Endothelial cell of umbilical vein (primary cell): ENCODE measurements at places on chromosomes 3 and 15. TPM values are rescaled to one million over a fixed set of nuclear protein-coding genes. Genes with fewer than 3 reads are reported as not detected.

GRCh38 chr3:135038186-135038585 lies 243.1 kb downstream of the EPHB1 start:
- DNase-seq: no peak

- DNase-seq: no peak
Measured at GRCh38 chr3:101833446-101833974, 15.8 kb upstream of the NFKBIZ start.

The SLC22A14 gene
- total RNA-seq: not detected in 2 replicates

GRCh38 chr15:31161951-31162350 lies 60.4 kb upstream of the TRPM1 start:
- DNase-seq: no peak

DNA sequence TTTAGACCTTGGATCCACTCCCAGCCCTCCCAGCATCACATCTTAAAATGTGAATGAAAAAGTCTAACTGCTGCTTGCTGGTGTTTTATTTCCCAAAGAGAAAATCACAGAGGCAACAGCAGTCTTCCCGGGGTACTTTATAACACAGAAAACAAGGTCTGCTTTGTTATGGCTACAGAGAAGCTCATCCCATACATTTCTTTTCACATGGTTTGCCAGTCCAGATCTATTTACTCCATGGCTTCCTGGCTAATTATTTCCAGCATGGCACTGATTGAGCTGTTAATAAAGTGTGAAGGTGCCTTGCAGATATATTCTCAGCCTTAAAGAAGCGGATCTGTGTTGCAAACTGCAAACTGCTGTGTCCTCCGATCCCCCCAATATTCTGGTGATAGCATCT lies 466.1 kb upstream of the CFAP20DC start:
- no peak for DNase-seq

- peak; percentile 78 for DNase-seq
Measured at GRCh38 chr3:49813497-49814174, at the start of gene UBA7. UBA7 (minus strand) TSS chr3:49813953; CDS start chr3:49813787, 166 bp downstream.

DNA sequence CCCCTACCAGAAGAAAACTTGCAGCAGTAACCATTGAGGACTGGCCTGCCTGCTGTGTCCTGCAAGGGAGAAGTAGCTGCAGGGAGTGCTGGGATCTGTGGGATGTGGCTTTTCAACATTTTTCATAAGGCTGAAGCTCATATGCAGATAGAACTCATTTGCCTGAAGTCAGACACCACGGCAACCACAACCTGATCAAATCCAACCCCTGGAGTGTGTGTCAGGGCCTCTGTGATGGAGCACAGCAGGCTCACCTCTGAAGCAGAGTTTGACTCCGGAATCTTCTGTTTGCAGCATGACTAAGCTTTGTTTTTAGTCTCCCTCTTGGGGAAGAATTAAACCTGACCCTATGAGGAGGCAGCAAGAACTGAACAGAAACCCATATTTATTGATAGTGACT lies 508.7 kb downstream of the AGBL1 start:
- no peak for DNase-seq

- peak; percentile 98 for DNase-seq
Measured at GRCh38 chr3:23991683-23992628, 46.9 kb downstream of the NR1D2 start.

GRCh38 chr3:86595696-86596095 lies 395.3 kb downstream of the VGLL3 start:
- no peak for DNase-seq

The ARL6 gene
- total RNA-seq: 5.8 and 6.1 TPM in 2 replicates

GRCh38 chr15:77282333-77282732 lies 137.6 kb downstream of the PEAK1 start:
- peak; percentile 60 for DNase-seq

DNA sequence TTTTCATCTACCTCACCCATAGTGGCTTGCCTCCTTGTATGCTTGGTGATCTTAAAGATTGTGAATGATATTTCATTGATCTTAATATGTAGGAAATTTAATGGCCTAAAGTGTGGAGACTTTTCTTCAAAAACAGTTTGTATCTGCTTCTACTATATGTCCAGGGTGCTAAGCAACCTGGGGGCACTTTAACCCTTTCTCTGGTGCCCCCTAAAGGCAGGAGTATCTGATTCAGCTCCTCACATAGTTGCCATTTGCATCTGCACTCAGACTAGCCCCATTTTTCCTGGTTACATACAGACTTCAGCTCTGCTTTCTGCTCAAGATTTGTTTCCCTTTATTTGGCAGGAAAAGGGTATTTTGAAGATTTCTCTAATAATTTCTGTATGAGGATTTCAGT lies 5.2 kb upstream of the PFN2 start:
- no peak for DNase-seq

DNA sequence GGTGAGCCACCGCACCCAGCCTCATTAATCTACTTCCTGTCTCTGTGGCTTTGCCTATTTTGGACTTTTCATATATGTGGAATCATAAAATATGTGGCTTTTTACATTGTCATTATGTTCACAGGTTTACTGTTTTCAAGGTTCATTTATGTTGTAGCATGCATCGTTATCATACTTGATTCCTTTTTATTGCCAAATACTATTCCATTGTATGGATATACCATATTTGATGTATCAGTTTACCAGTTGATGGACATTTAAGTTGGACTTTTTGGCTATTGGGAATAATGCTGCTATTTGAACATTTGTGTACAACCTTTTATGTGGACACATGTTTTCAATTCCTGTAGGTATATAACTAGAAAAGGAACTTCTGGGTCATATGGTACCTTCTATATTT lies 14.0 kb downstream of the GXYLT2 start:
- DNase-seq: no peak

- no peak for DNase-seq
Measured at GRCh38 chr15:99978426-99978825, 245.2 kb upstream of the LYSMD4 start.

DNA sequence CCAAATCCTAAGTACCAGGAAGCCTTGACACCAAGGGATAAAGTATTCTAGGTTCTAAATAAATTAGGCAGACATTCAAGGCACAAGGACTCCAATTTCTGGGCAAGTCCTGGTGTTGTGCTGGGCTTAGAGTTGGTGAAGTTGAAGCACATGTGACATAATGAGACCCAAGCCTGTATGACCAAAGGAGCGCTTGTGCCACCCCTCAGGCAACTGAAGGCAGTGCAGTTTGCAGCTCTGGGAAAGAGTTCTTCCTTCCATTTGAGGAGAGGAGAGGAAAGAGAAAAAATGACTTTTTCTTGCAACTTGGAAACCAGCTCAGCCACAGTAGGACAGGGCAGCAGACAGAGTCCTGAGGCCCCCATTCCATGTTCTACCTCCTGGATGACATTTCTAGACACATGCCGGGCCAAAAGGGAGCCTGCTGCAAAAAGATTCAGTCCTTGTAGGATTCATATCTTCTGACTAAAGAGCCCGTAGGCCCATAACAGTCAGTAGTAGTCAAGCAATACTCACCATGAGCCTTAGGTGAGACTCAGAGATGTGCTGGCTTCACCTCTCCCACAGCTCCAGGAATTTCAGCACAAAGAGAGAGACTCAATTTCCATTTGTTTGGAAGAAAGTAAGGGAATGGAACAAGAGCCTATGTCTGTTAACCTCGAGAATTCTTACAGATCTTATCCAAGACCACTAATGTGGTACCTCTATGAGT lies 588.8 kb upstream of the BCHE start:
- no peak for DNase-seq

The PLSCR2 gene
- not detected in 2 replicates for total RNA-seq

The LYSMD2 gene
- total RNA-seq: 8.0 and 8.2 TPM in 2 replicates

GRCh38 chr15:41881920-41882688 lies 11.7 kb downstream of the SPTBN5 start:
- DNase-seq: no peak

DNA sequence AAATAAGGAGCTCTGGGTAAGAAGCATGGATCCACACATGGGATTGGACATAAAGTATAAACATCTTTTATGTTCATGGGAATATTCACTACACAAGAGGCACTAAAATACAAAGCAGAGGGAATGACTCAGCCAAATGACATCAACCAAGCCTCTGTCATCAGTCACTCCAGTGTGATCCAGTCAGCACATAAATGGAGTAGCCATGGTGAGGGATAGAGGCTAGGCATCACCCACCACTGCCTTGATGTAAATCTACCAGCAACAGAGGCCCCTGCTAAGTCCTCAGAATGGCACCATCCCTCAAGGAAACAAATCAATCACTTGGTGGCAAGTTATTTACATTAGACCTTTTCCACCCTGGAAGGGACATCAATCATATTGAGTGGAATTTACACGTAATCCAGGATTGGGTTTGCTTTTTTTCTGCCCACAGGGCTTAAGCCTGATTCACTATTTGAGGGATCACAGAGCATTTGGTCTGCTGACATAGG lies 27.2 kb downstream of the VEPH1 start:
- DNase-seq: peak; percentile 46

- peak; percentile 60 for DNase-seq
Measured at GRCh38 chr3:58994746-58995330, 55.0 kb downstream of the CFAP20DC start.

The NOX5 gene
- total RNA-seq: 0.07 TPM in 1 of 2 replicates, not detected in the other

The PLXND1 gene
- total RNA-seq: 834 and 860 TPM in 2 replicates

DNA sequence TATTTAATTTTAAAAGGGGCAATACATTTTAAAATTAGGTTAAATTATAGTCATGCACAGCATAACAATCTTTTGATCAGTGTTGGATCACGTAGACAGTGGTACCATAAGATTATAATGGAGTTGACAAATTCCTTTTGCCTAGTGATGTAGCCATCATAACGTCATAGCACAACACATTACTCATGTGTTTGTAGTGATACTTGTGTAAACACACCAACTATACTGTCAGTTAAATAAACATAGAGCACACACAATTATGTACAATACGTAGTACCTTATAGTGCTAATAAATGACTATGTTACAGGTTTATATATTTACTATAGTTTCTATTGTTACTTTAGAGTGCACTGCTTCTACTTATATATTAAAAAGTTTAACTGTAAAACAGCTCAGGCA lies 31.2 kb downstream of the FOXB1 start:
- DNase-seq: no peak

- peak; percentile 90 for DNase-seq
Measured at GRCh38 chr3:175778994-175779393, 919.9 kb downstream of the NAALADL2 start.

GRCh38 chr15:73010154-73011152 lies 41.8 kb upstream of the NEO1 start:
- no peak for DNase-seq

DNA sequence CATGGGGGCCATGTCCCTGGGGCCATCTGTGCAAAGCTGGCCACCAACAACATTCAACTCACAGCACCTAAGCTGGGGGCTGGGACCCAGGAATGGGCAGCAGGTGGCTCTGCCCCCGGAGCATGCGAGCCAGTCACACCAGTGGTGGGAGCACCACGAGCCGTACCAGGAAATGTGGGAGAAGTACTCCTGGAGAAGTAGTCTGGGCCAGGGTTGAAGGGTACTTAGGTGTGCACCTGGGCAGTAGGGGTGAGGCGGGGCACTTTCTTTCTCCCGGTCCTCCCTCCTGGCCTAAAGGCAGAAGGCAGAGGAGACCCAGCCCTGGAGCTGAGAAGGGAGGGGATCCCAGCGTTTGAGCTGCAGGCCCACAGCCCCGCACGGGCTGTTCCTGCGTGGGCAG lies 94.2 kb downstream of the PLXNA1 start:
- no peak for DNase-seq

DNA sequence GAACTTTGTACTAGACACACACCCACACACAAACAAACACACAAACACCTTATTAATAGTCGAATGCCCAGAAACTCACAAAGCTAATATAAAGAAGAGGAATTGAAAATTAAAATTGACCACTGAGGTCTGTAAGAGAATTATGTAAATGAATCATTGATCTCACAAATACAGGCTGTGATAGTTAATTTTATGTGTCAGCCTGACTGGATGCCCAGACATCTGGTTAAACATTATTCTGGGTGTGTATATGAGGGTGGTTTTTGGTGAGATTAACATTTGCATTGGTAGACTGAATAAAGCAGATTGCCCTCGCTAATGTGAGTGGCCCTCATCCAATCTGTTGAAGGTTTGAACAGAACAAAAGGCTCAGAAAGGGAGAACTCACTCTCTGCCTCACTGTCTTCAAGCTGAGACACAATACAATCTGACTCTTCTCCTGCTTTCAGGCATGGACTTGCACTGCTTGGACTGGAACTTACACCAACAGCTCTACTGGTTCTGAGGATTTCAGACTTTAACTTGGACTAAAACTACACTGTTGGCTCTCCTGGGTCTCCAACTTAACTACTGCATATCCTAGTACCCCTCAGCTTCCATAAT lies 199.4 kb upstream of the TTC14 start:
- DNase-seq: no peak

GRCh38 chr3:194401868-194402329 lies 2.8 kb upstream of the GP5 start:
- DNase-seq: no peak

DNA sequence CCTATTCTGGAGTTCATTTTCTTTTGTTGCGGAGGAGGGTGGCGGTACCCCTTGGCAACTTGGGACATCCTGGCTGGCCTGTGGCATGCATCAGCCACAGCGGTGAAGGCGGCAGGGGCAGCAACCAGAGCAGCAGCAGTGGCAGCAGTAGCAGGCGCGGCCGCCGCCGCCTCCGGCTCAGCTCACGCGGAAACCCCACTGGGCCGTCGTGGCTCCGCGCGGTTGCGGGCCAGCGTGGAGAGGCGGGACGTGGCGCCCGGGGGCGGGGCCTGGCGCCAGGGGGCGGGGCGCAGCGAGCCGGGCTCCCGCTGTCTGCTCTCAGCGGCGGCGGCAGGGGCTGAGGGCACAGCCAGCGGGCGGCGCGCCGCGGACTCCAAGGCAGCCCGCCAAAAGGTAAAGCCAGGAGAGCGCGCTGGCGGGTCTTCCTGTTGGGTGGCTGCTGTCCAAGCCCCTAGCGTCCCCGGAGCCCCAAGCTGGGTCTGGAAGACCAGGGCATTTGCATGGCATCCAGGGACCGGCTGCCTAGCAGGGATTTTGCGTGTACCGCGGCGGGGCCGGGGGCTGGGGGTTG lies 334.4 kb upstream of the THRB start:
- DNase-seq: peak; percentile 14

GRCh38 chr3:179234199-179234598 lies 16.7 kb downstream of the KCNMB3 start:
- DNase-seq: no peak

DNA sequence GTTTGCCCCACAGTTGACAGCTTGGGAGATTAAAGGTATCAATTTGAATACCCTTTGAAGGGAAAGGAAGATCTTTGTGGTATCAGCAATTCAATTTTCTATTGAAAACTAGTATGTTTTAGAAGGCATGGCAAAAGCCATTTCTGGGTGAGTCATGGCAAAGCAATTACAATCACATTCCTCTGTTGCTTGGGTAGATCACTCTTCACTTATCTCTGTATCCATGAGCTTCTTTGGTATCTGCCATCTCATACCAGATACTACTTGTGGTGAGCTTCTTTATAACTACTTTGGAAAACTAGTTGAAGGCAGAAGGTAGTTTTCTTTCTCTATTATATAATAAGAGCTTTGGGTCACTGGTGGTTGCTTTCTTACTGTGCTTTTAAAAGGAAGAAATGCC lies 28.3 kb upstream of the LSAMP start:
- no peak for DNase-seq

DNA sequence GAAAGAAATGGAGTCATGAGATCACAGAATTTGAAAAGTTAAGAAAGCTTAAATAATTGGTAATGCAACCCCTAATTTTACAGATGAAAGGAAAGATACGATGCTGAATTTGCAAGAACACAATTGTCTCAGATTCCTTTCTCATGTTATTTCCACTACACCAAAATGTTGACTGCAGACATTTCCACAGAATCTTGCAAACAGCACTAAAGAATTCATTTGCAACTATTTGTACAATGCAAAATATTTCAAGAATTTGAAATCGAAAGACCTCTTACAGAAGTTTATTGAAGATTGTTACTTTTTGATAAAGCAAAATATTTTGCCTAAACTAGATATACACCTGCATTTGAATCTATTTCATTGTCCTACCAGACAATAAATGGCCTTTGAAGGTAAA lies 194.1 kb upstream of the KCNMB2 start:
- no peak for DNase-seq
